ENCODE measurements at places on chromosomes 5 and 9.

DNA sequence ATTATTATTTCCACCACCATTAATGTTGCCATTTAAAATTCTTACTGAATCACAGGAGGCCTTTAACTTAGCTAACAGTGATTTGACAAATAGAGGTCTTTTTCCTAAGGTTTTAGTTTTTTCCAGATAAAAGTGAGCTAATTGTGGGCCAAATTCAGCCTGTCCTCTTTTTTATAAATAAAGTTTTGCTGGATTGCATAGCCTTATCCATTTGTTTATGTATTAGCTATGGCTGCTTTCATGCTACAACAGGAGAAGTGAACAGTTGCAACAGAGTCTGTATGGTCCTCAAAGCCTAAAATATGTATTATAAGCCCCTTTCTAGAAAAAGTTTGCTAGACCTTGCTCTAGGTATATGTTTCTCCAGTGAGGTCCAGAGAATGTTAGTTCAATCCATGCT, 172.4 kb downstream of the GDNF start:
- H3K36me3 ChIP-seq = no peaks in the 10 kb centered on the region
- H3K4me3 ChIP-seq = no peak overlapping the region
- H3K4me1 ChIP-seq = peaks cover 5% of the 10 kb centered on the region
- no peaks in the 10 kb centered on the region for H3K27me3 ChIP-seq

DNA sequence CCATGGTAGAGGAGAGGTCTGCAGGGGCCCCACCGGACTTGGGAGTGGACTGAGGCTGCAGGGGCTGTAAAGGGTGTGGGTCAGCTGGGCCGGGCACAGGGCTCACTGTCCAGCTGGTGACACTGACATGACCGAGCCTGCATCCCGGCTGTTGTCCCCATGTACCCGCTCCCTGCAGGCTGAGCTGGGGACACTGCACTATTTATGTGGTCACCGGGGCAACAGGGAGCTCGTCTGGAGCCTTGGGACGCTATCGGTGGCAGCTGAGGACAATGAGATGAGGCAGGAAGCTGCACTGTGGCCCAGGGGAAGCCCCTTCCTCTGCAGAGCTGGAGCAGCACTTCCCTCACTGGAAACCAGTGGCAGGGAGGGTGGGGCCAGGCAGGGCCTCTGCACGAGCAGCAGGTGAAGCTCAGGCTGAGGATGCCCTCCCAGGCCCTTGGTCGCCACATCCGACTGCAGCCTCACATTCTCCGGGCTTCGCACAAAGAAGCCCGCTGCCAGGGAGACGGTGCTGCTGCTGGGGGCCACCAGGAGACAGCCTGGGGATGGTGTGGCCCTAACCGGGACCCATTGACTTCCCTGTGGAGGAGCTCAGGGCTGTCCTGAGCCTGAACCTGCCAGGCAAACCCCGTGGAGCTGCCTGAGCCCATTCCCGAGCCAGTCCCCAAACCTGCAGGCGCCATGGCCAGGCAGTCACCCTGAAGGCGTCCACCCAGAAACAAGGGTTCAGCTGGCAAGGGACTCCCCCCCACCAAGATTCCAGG, 26.4 kb downstream of the ZDHHC11B start:
- no peaks in the 10 kb centered on the region for H3K36me3 ChIP-seq
- no peak overlapping the region for H3K4me3 ChIP-seq

DNA sequence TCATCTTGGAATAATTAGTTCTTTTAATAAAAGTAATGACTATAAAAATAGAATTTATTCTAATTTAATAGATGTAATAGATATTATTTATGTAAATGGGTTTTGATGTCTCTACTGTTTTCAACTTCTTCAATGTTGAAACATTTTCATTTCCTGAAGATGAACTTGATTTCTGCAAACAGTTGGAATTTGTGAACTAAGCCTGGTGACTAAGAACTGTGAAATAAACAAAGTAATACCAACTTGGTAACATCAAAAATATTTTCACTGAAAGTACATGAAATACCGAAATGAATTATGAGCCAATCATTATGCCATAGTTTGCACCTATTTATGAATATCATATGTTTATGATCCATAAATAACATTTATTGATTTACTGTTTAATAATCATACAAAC, 143.8 kb upstream of the FGF10 start:
- no peaks in the 10 kb centered on the region for H3K4me1 ChIP-seq
- H3K27ac ChIP-seq = no peak overlapping the region
- no peaks in the 10 kb centered on the region for H3K36me3 ChIP-seq
- H3K27me3 ChIP-seq = no peaks in the 10 kb centered on the region

DNA sequence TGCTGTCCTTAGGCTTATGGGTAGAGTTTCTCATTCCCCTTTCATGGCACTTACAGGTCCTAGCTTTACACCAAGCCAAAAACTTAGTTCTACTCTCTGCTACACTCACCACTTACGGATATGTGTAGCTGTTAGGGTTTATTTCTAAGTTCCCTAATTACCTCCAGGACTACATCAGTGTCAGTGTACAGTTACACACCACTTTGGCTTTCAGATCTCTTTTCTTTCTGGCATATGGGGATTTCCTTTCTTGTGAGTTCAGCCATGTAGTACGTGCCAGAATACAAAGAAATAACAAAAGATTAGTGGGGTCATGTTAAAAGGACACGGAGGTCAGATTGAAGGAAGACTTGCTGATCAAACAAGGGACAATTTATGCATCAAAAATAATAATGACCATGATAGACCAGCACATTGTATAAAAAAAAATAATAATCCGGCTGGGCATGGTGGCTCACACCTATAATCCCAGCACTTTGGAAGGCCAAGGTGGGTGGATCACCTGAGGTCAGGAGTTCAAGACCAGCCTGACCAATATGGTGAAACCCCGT, 41.8 kb downstream of the LYRM7 start:
- no peaks in the 10 kb centered on the region for H3K27me3 ChIP-seq
- peaks cover 13% of the 10 kb centered on the region for H3K4me1 ChIP-seq
- no peak overlapping the region for H3K4me3 ChIP-seq
- H3K36me3 ChIP-seq = no peaks in the 10 kb centered on the region

GRCh38 chr5:77986261-77986660, 210.1 kb upstream of the TBCA start:
- no peaks in the 10 kb centered on the region for H3K4me1 ChIP-seq
- no peak overlapping the region for H3K4me3 ChIP-seq
- H3K36me3 ChIP-seq = peaks cover 13% of the 10 kb centered on the region
- H3K27ac ChIP-seq = no peak overlapping the region

- no peak overlapping the region for H3K4me3 ChIP-seq
- no peak for ATAC-seq
- no peaks in the 10 kb centered on the region for H3K36me3 ChIP-seq
- no peaks in the 10 kb centered on the region for H3K27me3 ChIP-seq
- no peaks in the 10 kb centered on the region for H3K4me1 ChIP-seq
- no peak overlapping the region for H3K27ac ChIP-seq
Observed at GRCh38 chr9:25964239-25964638, 286.0 kb upstream of the TUSC1 start.

- no peaks in the 10 kb centered on the region for H3K27me3 ChIP-seq
- no peak overlapping the region for H3K27ac ChIP-seq
Observed at GRCh38 chr9:129359916-129360536, 182.0 kb upstream of the IER5L start.

DNA sequence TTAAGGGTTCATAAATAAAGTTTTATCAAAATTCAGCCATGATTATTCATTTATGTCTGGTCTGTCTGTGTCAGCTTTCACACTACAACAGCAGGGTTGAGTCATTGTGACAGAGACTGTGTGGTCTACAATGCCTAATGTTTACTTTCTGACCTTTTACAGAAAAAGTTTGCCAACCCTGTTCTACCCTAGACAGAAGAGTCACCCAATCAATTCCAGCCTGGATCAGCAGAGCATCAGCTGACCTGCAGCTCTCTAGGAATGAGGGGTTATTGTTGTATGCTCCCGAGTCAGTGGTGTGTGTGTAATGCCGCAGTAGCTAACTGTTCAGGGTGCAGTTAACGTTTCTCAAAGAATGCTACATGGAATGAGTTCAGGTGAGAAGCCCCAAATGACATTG, 87.3 kb downstream of the HRH2 start:
- no peak for ATAC-seq
- peaks cover 64% of the 10 kb centered on the region for H3K27me3 ChIP-seq
- H3K4me3 ChIP-seq = no peak overlapping the region
- no peaks in the 10 kb centered on the region for H3K4me1 ChIP-seq
- H3K27ac ChIP-seq = no peak overlapping the region

DNA sequence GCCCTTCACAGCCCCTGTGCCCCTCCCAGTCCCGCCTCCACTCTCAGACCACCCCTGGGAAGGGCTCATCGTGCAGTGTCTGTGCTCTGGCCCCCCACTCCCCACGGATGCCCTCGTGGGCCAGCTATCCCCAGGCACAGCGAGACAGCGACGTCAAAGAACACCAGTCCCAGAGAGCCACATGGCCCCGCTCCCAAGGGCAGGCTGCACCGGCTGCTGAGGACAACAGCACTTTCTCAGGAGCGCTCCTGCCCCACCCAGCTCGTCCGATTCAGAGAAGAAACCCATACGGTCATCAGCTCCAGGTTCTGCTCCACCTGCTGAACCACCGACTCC, 4.8 kb upstream of the SNAPC4 start:
- no peak for ATAC-seq
- H3K4me3 ChIP-seq = no peak overlapping the region
- no peaks in the 10 kb centered on the region for H3K4me1 ChIP-seq
- peaks cover 63% of the 10 kb centered on the region for H3K36me3 ChIP-seq
- no peak overlapping the region for H3K27ac ChIP-seq
